GM19239 (cell line): ENCODE measurements at places on chromosomes 12 and 14.

DNA sequence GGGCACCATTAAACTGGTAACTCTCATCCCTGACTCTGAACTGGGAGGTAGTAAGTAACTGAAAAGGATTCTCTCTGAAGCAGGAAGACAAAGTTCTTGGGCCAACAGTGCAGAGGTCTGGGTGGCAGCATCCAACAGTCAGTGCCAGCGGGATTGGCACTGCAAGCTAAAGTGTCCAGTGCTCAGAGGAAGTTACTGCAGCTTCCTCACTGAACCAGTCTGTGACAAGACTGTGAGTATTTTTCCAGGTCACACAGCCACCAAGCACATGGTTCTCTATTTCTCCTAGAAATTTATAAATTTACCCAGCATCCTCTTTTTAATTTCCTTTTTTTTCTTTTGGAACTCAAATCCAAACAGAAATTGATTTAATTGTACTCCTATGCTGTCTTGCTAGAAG lies 81.6 kb upstream of the FAR2 start:
- DNase-seq, result no peak

GRCh38 chr14:101965181-101965544 lies 790 bp downstream of the DYNC1H1 start:
- DNase-seq, result peak; percentile 65

DNA sequence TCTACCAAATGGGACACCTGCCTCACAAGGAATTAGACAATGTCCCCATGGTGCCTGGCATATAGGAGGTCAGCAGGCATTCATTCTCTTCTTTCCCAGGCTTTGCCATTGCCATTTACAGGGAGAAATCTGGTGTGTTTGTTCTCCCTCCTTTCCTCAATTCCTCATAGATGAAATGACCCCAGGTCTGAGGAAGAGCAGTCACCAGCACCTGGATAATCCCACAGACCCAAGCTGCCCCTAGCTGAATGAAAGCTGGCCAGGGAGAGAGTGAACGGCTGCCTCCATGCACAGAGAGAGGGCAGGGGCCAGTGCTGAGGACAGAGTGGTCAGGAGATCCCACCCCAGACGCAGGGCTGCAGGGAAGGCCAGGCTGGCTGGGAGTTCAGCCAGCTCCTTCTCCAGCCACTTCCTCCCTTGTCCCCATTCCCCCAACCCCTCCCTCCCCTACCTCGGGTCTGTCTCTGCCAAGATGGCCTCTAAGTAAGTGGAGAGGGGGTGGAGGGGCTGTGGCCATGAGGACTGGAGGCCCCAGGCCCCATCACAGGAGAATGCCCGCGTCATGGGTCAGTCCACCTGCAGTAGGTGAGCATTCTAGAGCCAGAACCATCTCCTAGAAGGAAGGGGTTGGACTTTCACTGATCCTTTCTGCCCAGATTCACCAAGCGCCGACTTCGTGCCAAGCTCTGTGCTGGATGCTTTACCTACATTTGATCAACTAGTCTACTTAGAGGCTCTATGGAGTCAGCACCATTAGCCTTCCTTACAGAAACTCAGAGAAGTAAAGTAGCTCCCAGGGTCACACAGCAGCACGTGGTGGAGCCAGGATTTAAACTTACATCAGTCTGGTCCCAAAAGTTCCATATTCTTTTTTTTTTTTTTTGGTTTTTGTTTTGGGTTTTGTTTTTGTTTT lies 2.0 kb upstream of the KRT4 start:
- DNase-seq, result no peak

- no peak for DNase-seq
Measured at GRCh38 chr14:78618368-78618767, 448.2 kb downstream of the NRXN3 start.

GRCh38 chr14:56339855-56340701 lies 221.9 kb downstream of the PELI2 start:
- peak; percentile 13 for DNase-seq

- no peak for DNase-seq
Measured at GRCh38 chr14:76428611-76429010, 52.7 kb downstream of the ESRRB start.

GRCh38 chr14:74235017-74235416 lies 4.2 kb upstream of the VSX2 start:
- DNase-seq, result no peak

DNA sequence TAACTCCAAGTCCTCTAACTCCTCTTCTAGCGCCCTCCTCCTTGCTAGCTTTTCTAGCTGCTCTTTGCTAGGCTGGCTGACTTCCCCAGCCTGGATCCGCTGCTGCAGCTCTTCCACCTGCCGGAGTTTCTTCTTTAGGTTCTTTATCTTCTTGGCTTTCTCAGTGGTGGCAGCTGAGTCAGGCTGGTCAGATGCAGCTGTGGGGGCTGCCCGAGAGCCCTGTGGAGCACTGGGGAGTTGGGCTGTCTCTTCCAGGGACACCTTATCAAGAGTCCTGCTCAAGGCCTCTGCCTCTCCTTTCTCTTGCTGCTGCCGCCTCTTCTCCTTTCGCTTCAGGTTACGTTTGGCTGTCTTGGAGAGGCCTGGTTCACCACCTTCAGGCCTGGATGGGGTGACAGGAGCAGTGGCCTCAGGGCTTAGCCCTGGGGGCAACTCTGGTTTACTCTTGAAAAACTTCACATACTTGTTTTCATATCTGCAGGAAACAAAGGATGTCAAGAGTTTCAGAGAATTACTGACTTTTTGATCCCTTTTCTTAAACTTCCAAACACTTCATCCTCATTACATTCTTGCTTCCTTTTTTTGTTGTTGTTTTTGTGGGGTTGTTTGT lies 25.7 kb downstream of the PYM1 start:
- DNase-seq, result no peak

DNA sequence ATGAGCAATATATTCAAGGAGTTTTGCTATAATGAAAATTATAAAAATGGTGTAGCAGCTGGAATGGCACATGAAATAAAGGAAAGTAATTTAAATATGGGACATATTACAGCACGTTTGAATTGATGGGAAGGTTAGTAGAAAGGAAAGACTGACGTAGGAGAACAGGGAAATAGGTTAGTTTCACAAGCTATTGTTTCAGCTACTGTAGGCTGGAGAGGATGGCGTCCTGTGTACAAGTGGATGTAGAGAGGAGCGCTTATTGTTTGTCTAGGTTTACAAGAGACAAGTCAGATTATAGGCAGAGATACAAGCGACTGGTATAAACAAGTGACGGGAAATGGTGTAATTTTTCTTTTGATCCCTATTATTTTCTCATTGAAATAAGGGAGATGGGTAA lies 431.2 kb upstream of the PDE3A start:
- DNase-seq, result no peak

- no peak for DNase-seq
Measured at GRCh38 chr12:78414071-78414470, 450.5 kb upstream of the SYT1 start.

GRCh38 chr12:162467-163307 lies 51.3 kb downstream of the SLC6A12 start:
- DNase-seq, result no peak

GRCh38 chr12:78406213-78406612 lies 458.4 kb upstream of the SYT1 start:
- DNase-seq, result no peak

DNA sequence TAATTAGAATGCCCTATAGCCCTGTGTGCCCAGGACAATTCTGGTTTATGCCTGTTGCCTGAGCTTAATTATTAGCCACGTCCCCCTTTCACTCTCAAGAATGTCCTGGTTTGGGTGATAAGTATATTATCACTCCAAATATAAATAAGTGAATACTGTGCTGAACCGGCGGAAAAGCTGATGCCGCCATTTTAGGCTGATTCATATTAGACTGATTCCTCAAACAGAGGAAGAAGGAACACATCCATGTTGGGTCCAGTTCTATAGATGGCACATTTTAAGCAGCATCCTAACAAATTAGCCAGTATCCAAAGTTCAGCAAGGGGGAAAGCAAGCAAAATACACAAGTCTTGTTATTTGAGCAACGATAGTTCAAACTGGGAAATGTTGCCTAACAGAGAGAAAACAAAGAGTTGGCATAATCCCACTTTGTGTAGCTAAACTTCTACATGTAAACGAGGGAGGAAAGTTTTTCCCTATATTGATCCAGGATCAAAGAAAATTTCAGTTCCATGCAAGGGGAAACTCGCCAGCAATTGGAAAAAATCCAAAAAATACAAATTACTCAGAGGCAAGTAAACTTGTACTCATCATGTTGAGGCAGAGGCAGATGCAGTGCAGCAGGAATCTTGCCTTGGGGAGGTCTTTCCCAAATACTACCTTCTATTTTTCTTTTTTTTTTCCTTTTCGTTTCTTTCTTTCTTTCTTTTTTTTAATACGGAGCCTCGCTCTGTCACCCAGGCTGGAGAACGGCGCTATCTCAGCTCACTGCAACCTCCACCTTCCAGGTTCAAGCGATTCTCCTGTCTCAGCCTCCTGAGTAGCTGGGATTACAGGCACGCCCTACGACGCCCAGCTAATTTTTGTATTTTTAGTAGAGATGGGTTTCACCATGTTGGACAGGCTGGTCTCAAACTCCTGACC lies 96.2 kb downstream of the ITPR2 start:
- no peak for DNase-seq

- DNase-seq, result peak; percentile 56
Measured at GRCh38 chr12:123655420-123655819, 15.5 kb upstream of the TCTN2 start.

DNA sequence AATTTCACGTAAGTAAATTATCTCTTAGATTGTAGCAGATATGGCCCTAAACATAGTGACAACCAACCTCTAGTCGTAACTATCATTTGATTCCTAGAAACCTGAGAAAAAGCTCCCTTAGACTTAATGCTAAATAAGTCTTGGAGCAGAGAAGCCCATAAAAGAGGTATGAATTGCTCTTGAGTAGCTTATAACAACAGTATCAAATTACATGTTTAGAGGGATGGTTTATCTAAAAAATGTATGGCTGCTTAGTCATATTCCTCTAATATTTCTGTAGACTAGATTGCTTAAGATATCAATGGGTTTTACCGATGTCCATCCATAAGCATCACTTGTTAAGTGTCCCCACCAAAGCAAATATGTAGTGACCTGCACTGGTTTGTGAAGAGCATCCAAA lies 259.7 kb downstream of the NELL2 start:
- DNase-seq, result no peak

DNA sequence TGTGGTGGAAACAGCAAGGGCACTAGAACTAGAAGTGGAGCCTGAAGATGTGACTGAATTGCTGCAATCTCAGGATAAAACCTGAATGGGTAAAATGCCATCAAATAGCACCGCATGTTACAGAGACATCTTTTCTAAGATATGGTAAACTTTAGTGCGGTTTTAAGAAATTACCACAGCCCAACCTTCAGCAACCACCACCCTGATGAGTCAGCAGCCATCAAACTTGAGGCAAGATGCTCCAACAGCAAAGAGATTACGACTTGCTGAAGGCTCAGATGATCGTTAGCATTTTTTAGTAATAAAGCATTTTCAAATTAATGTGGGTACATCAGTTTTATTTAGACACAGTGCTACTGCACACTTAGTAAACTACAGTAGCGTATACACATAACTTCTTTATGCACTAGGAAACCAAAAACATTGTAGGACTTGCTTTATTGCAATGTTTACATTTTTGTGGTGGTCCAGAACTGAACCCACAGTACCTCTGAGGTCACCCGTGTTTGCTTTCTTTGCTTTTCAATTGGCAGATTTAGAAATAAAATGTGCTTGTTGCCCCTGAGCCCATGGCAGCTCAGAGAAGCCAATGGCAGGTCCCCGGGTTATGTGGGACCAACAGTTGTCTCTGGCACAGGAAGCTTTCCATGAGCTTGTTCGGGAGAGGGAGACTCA lies 15.9 kb downstream of the GOLGA3 start:
- DNase-seq, result no peak

DNA sequence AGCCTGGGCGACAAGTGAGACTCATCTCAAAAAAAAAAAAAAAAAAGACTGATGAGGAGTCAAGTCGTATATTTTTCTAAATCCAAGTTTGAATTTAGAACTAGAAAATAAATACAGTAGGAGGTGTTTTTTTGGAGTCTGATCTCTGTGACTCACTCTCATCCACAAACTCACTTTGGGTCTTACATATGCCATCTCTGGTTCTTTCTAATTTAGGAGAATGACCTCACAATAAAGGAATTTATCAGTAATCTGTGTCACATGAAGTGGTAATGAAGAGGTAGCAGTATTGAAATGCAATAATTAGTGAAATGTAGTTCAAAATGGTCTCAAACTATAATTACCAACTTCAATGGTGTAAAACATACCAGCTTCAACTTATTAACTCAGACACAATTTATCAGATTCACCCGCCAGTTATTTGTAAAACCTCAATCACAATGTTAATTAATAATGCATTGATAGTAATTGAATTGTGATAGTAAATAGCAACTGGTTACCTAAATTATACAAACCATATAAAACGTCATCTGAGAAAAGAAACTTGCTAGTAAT lies 4.4 kb upstream of the CFL2 start:
- no peak for DNase-seq

DNA sequence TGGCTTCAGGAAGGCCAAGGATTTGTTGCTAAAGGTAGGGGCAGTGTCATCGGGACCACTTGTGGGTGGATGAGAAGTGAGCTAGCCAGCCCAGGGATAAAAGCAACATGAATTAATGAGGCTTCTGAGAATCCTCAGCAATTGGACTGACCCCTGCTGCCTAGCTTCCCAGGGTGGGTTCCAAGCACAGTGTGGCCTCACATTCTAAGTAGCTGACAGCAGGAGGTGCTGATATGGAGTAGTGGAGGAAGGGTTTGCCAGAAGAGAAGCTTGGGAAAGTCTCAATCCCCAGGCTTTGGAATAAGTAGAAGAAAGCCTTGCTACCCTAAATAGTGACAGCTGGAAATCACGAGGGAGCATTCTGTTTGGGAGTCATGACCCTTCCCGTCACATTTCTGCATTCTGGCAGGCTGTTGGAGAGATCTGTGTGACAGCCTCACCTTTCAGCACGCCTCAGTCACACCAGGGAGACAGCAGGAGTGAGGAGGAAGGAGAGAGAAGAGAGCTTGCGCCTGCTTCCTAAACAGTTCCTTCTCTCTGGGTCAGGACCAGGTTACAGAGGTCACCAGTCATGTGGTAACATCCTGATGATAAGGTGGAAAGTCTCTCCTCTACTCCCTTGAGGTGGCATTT lies 31.2 kb downstream of the DACT1 start:
- DNase-seq, result no peak

DNA sequence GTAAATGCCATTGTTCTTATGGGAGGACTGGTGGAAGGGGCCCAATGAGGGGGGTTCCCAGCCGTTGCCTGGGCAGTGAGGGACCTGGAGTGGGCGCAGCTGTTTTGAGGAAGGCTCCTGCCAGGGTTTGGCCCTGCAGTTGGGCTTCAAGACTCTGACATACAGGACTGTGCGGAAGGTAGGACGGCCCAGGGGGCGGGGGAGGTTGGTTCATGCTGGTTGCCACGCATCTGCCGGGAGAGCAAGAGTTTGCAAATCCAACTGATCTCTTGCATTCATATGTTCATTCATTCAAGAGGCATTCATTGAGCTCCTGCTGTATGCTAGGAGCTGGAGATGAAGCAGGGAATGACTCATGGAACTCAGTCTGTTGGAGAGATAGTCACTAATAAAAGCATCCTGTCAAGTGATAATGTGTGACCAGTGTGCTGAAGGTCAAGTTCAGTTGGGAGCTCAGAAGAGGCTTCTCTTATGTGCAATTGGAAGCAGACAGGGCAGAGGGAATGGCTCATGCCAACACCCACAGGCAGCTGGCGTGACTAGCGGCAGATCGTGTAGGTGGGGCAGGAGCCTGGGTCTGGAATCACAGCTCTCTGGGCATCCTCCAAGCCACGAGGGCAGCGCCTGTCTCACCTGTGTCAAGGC lies 7.8 kb downstream of the SH2B3 start:
- DNase-seq, result no peak
